ENCODE measurements at places on chromosomes 7 and 10.

DNA sequence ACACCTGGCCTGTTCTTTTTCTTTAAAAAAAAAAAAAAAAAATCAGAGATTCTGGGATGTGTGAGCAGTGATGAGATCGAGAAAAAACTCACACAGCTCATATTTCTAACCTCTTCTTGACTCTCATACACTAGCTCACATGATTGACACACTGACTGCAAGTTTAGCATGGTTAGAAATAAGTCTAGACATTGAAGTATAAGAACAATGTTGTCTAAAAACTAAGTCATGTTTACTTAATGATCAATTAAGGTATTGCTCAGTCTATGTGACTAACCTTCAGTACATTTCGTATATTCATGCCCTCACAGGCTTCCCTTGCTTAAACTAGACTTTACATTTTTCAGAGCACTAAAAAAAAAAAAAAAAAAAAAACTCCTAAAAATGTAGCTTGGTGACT is 775.1 kb downstream of the GATA3 start:
- no peaks in the 10 kb centered on the region for H3K4me1 ChIP-seq
- H3K36me3 ChIP-seq = no peaks in the 10 kb centered on the region
- H3K27me3 ChIP-seq = no peaks in the 10 kb centered on the region
- H3K4me3 ChIP-seq = no peak overlapping the region

DNA sequence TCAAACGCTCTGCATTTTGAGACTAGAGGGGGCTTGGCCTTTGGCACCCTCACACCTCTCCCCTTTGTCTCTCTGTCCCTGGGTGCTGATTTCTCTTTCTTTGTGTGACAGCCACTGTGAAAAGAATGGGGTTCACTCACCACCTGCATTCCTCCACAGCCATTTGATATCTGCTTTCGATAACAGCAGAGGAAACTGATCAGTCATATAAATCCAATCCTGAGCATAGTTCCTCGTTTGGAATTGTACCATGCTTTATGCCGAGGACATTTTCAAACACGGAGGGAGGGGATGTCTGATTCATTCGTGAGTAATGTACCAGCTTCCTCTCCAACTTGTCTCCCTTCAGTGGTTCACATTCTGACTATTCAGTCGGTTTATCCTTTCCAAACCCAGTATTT is 15.8 kb downstream of the MET start:
- no peaks in the 10 kb centered on the region for H3K4me1 ChIP-seq
- no peaks in the 10 kb centered on the region for H3K36me3 ChIP-seq
- peaks cover 27% of the 10 kb centered on the region for H3K27me3 ChIP-seq
- H3K4me3 ChIP-seq = no peak overlapping the region

- H3K4me3 ChIP-seq = no peak overlapping the region
- H3K27me3 ChIP-seq = peaks cover 63% of the 10 kb centered on the region
- DNase-seq = no peak
- H3K27ac ChIP-seq = no peak overlapping the region
- H3K36me3 ChIP-seq = no peaks in the 10 kb centered on the region
These were observed 4.7 kb downstream of the MACROH2A2 start for GRCh38 chr10:70057306-70057705.

DNA sequence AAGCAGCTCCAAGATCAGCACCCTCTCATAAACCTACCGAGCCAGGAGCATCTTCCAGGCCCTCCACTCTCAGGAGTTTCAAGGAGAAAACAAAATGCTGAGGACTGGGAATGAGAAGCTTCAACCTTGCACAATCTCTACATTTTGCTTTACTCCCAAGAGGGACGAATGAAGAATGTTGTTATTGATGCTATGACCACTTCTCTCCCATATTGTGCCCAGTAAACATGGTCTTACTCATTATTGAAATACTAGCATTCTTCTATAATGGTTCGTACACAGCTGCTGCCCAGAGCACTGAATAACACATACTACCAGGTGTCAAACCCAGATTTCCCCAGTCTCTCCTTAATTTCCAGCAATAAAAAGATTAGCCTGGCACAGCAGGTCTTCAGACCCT is 63.4 kb upstream of the BET1 start:
- no peaks in the 10 kb centered on the region for H3K36me3 ChIP-seq
- no peak overlapping the region for H3K27ac ChIP-seq
- DNase-seq = no peak
- H3K4me1 ChIP-seq = peaks cover 8% of the 10 kb centered on the region
- peaks cover 11% of the 10 kb centered on the region for H3K27me3 ChIP-seq
- no peak overlapping the region for H3K4me3 ChIP-seq

DNA sequence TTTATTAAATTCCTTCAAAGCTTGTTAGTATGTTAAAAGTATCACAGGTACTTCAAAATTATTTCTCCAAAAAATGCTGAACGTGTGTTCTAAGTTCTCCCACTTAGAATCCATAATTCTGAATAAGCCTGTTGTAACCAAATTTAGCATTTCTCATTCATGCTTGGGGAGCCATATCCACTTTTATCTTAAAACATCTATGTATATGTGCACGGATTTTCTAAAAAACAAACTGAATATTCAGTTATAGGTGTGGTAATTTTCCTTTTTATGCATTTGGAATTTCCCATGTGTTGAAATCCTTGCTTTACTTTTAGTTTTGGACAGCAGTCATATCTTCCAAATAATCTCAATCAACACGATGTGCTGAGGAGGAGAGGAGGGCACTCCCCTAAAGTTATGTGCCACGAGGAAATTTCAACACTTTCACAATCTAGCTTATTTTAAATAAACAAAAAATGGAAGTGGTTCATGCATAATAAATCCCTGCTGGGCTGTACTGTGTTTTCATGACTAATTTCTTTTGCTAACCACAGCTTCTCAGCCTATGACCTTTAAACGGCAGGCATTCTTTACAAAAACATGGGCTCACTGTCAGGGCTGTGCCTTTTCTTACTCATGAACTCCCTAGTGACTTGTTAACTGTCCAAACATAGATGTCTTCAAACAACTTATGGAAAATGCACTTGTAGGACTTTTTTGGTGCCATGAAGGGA is 380.3 kb upstream of the SEMA3C start:
- H3K4me1 ChIP-seq = no peaks in the 10 kb centered on the region
- H3K36me3 ChIP-seq = no peaks in the 10 kb centered on the region
- no peaks in the 10 kb centered on the region for H3K27me3 ChIP-seq
- no peak overlapping the region for H3K4me3 ChIP-seq
- no peak overlapping the region for H3K27ac ChIP-seq

- DNase-seq = peak; percentile 26
- peaks cover 28% of the 10 kb centered on the region for H3K27me3 ChIP-seq
- no peak overlapping the region for H3K27ac ChIP-seq
- H3K36me3 ChIP-seq = no peaks in the 10 kb centered on the region
- H3K4me1 ChIP-seq = no peaks in the 10 kb centered on the region
These were observed 136.4 kb upstream of the FGFR2 start for GRCh38 chr10:121734589-121735045.

GRCh38 chr7:95490231-95490762 is 4.6 kb downstream of the ASB4 start:
- H3K4me1 ChIP-seq = no peaks in the 10 kb centered on the region
- H3K4me3 ChIP-seq = no peak overlapping the region
- no peak overlapping the region for H3K27ac ChIP-seq
- H3K36me3 ChIP-seq = no peaks in the 10 kb centered on the region
- DNase-seq = no peak

- peaks cover 7% of the 10 kb centered on the region for H3K4me1 ChIP-seq
- no peak overlapping the region for H3K27ac ChIP-seq
- no peaks in the 10 kb centered on the region for H3K36me3 ChIP-seq
- no peak overlapping the region for H3K4me3 ChIP-seq
- no peak for DNase-seq
- peaks cover 27% of the 10 kb centered on the region for H3K27me3 ChIP-seq
These were observed 501 bp downstream of the TFPI2 start for GRCh38 chr7:93890041-93890463.

GRCh38 chr7:7323352-7323751 is 141.0 kb downstream of the C1GALT1 start:
- H3K27me3 ChIP-seq = no peaks in the 10 kb centered on the region
- no peak for DNase-seq
- H3K27ac ChIP-seq = no peak overlapping the region
- no peak overlapping the region for H3K4me3 ChIP-seq
- H3K36me3 ChIP-seq = no peaks in the 10 kb centered on the region

- no peaks in the 10 kb centered on the region for H3K36me3 ChIP-seq
- no peak overlapping the region for H3K4me3 ChIP-seq
- no peaks in the 10 kb centered on the region for H3K27me3 ChIP-seq
- no peak for DNase-seq
- H3K4me1 ChIP-seq = no peaks in the 10 kb centered on the region
These were observed 49.5 kb upstream of the CREB5 start for GRCh38 chr7:28362812-28363211.

GRCh38 chr7:122736183-122736582 is 33.5 kb upstream of the RNF148 start:
- no peak overlapping the region for H3K27ac ChIP-seq
- no peaks in the 10 kb centered on the region for H3K36me3 ChIP-seq
- no peaks in the 10 kb centered on the region for H3K4me1 ChIP-seq
- no peak for DNase-seq

GRCh38 chr7:121355574-121355973 is 26.8 kb downstream of the WNT16 start:
- H3K4me3 ChIP-seq = no peak overlapping the region
- no peak for DNase-seq
- no peaks in the 10 kb centered on the region for H3K4me1 ChIP-seq
- no peaks in the 10 kb centered on the region for H3K27me3 ChIP-seq
- no peak overlapping the region for H3K27ac ChIP-seq

GRCh38 chr10:103845972-103846371 is 9.4 kb downstream of the SH3PXD2A start:
- H3K27me3 ChIP-seq = peaks cover 46% of the 10 kb centered on the region
- H3K4me3 ChIP-seq = no peak overlapping the region
- peaks cover 28% of the 10 kb centered on the region for H3K4me1 ChIP-seq

DNA sequence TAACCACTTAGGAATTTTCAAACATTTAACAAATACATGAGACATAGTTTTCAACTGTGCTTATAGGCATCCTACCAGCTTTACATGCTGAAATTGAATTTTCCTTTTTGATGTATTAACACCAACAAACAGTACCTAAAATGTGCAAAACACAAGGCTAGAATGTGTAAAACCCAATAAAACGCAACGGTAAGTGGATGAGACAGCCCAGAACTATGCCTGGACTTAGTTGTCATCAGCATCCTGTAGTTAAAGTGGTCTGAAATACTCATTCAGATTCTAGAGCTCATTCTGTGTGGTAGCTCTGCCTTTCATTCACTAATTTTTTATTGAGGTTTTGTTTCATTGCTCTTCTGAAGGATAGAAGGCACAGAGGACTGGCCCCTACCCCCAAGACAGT is 137.1 kb downstream of the BMPER start:
- H3K27me3 ChIP-seq = no peaks in the 10 kb centered on the region
- H3K4me3 ChIP-seq = no peak overlapping the region
- H3K27ac ChIP-seq = no peak overlapping the region
- DNase-seq = no peak
- no peaks in the 10 kb centered on the region for H3K36me3 ChIP-seq

DNA sequence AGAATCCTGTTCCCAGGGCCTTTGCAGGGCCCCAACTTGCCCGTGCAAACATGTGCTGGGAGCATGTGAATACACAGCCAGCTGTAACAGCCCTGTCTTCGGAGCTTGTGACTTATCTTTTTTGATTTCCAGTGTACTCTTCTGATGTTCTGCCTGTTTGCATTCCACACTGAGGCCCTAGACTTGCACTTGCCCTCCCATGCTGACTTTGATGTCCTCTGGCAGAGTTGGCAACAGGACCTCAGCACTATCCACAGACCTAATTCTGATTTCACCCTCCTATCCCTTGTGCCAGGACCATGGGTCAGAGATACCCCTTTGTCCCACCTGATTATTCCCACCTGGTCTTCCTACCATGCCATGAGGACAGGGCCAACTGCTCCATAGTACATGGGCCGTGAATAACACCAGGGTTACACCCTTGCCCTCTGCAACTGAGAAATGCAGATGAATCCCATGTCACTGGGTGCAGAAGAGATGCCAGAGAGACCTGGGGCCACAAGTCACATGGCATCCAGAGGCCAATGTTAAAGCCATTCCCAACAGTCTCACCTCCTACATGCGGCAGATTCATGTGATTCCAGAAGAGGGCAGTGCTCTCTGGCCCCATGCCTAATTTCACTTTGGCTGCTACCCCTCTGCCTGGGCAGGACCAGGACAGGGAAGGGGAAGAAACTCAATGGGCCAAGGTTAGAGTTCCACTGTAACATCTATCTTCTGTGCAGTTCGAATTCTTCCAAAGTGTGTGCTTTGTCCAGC is 43.0 kb downstream of the SCRN1 start:
- H3K4me3 ChIP-seq = no peak overlapping the region
- DNase-seq = no peak
- H3K4me1 ChIP-seq = no peaks in the 10 kb centered on the region
- H3K27me3 ChIP-seq = peaks cover 11% of the 10 kb centered on the region
- no peak overlapping the region for H3K27ac ChIP-seq

- no peak overlapping the region for H3K4me3 ChIP-seq
- H3K4me1 ChIP-seq = no peaks in the 10 kb centered on the region
- no peaks in the 10 kb centered on the region for H3K36me3 ChIP-seq
These were observed 26.5 kb upstream of the WNT16 start for GRCh38 chr7:121302214-121302745.

DNA sequence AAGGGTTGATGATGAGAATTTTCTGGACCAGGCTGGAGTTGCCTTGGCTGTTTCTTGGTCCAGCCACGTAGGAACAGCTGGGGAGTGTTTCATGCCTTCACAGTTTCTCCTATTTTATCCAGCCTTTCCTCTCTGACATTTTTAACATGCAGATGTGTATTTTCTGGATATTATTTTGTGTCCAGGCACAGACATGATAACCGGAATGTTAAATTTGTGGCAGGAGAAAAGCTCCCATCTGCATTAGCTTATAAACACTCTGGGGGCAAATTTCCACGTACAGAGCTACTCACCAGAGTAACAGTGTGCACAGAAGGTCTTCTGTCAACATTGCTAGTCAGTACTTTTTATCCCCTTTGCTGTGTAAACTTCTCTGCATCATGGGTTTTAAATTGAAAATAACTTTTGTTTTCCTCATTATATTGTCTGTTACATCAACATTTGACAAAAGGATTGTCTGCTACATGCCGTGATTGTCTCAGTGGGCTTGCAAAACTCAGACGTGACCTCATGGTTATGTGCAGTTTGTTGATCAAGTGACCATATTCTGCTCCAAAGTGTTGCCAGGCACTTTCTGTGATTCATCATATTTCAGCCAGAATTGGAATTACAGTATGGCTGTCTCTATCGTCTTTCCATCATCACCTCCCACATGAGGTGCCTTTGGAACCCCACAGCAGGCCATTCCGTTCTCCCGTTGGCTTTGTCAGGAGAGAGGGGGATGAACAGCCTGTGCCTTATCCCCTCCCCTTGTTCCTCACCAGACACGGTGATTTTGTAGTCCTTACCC is 41.4 kb downstream of the INSYN2A start:
- H3K4me3 ChIP-seq = no peak overlapping the region
- no peaks in the 10 kb centered on the region for H3K27me3 ChIP-seq
- H3K4me1 ChIP-seq = no peaks in the 10 kb centered on the region
- no peak overlapping the region for H3K27ac ChIP-seq
- no peak for DNase-seq

Data from activated naive CD4-positive, alpha-beta T cell treated with anti-CD3 and anti-CD28 coated beads, Interleukin-2, amount 10 ng/mL, durations not matched to agents 7 days and 5 days (primary cell).